ENCODE measurements at places on chromosomes 5 and 9.

DNA sequence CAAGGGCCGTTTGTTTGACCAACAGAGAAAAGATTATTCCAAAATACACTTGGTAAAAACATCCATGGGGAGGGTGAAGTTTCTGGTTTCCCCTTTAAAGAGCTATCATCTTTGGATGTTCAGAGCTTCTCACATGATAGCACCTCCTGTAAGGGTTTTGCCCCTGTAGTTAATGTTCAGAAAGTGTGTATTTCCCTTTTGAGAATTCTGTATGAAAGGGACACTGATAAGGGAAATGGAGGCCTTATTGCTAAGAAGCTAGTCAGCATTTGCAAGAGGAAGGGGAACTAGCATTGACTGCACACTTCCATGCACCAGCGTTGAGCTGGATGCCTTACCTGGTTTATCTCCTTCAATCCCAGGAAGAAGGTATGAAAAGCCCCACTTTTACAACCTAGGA is 31.5 kb upstream of the C5orf58 start:
- no peak for DNase-seq

DNA sequence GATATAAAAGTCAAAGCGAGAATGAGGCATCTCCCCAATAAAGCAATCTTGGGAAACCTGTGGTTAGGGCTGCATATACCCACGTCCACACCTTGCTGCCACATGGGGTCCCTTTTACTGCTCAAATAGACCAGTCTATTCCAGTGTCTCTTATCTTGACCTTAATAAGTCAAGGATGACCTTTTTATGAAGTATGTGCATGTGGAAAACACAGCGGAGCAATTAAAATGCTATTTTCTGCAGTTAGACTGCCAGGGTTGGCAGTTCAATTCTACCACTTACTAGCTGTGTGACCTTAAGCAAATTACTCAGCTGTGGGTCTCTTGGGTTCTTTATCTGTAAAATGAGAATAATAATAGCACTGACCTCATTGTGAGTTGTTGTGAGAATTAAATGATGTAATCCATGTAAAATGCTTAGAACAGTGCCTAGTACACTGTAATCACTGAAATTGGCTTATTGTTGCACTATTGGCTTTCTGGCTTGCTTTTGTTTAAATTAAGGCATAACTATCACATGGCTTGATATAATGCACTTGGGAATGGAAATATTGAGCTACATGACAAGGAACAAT is 67.8 kb upstream of the HSPB3 start:
- no peak for DNase-seq

DNA sequence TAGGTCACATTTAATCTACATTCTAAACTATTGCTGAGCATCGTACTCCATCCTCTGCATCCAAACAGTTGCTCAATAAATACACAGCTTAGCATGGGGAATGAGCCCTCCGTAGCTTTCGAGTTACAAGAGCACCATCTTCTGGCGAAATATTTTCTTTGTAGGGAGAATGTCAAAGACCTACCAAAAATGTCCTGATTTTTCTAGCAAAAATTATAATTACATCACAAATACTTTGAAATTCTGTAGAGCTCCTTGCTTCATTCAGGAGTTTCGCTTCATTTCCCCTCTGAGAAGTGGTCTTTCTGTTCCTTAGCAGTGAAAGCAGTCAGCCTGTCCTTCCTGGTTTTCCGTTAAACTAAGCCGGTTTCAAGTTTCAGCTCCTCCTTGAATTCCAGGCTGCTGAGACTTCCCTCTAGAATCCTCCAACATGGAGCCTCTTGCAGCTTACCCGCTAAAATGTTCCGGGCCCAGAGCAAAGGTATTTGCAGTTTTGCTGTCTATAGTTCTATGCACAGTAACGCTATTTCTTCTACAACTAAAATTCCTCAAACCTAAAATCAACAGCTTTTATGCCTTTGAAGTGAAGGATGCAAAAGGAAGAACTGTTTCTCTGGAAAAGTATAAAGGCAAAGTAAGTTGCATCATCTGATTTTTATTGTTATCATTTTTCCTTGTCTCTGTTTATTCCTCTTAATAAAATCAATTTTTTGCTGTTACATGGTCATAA is at the start of gene GPX8:
TSS of gene GPX8 (plus strand) at position 409 of the 730 bp plus-strand sequence. CDS start at position 431, 22 bp downstream.
- no peak for DNase-seq

DNA sequence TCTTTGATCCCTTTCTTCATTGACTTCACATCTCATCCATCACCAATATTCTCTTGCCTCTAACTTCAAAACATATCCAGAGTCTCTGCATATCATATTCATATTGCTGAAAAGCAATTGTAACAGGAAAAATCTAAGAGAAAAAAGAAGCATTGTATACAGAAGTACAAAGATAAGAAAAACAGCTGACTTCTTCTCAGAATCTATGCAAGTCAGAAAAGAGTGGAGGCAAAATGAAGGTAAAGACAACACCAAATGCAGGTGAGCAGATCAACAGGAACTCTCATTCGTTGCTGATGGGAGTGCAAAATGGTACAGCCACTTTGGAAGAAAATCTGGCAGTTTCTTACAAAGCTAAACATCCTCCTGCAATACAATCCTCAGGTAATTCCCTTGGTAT is 155.6 kb downstream of the PHF2 start:
- no peak for DNase-seq

DNA sequence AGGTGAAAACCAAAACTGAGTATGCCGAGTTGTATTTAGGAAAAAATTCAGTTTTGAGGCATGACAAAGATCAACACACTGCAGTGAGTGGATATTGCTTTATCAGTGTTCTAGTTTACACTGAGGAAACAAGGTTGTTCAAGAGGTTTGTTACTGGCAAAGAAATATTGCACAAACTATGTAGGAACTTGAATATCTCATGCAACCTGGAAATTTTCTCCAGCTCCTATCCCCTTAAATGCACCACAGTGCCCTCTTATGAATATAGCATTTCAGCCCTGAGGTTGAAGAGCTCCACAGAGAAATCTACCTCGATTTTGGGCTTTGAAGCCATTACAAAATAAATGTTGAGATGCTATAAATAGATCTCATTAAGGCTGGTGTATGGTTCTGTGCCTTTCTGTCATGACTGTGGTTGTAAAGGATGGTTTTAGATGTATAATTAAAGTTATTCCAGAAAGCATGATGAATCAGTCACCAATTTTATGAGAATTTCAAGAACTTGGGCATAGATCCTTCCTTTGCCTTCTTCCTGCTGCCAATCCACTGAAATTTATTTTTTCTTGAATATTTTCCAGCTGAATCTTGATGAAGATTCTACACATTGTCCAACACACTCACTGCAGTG is 159.3 kb downstream of the SPATA31D1 start:
- DNase-seq: no peak

DNA sequence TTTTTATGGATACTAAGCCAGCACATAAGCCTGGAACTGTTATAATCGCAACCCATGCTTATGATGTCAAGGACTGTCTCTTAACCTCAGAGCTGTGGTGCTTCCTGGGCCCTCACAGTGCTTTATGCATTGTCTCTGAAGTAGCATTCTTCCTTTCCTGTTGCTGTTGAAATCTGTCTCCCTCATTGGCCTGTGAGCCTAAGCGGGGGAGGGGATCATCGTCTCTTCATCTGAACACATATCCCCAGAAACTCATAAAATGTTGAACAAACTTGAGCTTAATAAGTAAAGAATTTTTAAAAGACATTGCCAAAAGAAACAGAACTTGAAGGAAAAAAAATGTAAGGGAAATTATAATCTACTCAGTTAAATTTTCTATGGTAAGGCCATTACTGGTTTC is 80.3 kb downstream of the SGCD start:
- DNase-seq: no peak

DNA sequence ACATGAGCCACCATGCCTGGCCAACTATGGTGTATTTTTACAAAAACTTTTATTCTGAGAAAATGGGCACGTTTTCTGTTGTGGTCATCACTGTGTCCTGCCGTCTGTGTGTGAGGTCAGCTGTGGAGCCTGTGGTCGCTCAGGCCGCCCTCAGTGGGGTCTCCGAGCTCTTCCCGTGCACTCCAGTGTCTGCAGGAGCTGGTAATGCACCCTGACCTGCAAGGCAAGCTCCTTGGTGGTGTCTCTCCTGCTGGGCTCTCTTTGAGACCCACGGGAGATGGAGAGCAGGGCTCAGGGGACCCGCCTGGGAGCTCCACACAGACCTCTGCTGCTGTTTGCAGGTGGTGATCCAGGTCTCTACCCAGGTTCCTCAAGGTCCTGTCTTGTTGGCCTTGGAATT is 9.6 kb upstream of the AHRR start:
- no peak for DNase-seq

DNA sequence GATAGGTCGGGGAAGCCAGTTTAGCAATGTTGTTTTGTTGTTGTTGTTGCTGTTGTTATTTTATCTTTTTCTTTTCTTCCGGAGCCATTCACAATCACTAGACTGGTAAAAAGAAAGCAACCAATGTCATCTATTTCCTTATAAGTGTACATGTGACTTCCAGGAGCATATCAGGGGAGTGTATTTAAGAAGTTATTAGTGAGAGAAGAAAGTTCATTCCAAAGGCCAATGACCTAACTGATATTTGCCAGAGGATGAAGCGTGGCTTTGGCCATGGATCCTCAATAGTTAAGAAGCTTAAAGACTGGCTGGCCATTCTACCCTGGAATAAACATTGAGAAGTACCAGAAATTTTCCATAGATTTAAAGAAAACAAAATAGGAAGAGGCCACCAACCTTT is 341.4 kb upstream of the RFX3 start:
- DNase-seq: no peak

DNA sequence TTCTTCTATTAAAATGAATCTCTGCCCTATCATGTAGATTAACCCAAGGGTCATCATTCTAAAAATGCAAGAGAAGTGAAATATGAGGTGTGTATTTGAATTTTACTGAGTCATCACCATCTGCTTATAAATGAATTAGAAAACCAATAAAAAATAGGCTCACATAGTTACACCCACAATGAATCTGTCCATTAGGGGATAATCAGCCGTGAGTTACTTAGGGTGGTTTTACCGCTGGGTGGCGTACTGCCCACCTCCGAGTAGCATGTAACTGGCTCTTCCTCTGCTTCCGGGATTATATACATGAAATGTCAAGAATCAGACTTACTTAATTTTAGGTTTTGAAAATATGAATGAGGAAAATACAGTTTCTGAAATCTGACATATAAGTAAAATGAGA is 332.9 kb upstream of the CCNG1 start:
- no peak for DNase-seq

DNA sequence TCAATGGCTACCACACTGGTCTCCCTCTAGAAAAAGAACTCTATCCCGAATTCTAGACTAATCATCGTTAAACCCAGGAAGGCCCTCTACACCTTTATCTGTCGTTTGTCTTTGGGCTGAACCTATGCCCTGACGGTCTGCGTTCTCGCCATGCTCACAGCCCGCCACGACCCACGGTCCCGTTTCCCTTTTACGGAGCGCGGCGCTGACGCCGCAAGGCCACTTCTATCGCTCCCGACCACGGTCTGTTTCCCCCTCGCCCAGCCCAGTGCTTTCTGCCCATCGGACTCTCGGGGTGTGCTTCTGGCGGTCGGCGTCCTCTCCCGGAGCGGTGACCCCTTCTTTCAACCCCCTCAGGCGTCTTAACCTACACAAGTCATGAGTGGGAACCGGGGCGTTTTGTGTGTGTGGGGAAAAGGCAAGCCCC is 974 bp downstream of the C9orf40 start:
- DNase-seq: peak; percentile 23

DNA sequence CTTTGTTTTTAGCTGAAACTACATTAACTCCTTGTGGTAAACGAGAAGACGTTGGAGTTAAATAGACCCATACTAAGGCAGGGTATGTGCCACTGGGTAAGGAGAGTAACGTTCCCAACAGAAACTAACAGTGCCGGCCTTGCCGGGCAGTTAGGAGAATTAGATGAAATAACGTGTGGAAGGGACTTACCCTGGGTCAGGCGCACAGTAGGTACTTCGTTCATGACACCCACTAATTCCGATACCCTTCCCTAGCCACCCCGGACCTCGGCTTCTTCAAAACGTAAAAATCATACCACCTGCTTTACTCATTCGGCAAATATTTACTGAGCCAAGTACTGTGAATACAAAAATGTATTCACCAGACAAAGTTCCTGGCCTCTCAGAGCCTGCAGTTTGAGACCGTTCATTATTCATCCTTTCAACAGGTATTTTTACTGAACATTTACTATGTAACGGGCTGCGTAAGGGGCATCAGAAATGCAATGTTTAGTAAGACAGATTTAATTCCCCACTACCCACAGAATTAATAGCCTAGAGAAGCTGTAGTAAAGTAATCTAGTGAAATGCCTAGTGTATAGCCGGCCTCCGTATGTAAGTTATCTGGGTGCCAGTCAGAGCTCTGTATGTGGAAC is 3.2 kb upstream of the SMIM23 start:
- DNase-seq: no peak

DNA sequence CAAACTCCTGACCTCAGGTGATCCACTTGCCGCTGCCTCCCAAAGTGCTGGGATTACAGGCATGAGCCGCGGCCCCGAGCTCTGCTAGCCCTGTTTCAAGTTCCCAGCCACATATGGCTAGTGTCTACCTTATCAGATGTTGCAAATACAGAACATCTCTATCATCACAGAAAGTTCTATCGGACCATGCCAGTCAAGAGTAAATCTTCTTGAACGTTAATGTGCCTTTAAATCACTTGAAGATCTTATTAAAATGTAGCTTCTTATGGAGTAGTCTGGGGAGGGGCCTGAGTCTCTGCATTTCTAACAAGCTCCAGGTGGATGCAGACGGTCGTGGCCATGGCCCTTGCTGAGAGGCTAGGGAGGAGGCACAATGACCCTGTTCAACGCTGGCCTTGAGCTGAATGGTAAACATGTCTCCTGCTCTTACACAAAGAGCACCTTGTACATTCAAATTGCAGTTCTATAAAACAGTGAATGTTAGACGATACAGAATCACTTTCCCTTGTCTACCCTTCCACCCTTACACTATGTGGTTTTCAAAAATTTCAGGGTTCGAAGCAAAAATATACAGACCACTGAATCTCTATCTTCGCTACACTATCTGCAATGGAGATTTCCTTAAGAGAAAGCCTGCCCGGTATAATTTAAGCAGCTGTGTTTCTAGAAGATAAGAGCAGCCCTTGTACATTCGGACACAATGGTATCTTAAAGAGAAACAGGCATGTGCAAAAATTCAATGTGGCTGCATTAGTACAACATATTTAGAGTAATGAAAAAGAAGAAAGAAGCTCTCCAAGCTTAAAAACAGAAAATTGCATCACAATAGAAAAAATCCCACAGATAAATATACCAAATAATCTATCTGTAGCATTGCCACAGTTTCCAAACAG is 114.1 kb downstream of the FRMD3 start:
- no peak for DNase-seq
